ENCODE measurements at places on chromosomes 16 and 17.

DNA sequence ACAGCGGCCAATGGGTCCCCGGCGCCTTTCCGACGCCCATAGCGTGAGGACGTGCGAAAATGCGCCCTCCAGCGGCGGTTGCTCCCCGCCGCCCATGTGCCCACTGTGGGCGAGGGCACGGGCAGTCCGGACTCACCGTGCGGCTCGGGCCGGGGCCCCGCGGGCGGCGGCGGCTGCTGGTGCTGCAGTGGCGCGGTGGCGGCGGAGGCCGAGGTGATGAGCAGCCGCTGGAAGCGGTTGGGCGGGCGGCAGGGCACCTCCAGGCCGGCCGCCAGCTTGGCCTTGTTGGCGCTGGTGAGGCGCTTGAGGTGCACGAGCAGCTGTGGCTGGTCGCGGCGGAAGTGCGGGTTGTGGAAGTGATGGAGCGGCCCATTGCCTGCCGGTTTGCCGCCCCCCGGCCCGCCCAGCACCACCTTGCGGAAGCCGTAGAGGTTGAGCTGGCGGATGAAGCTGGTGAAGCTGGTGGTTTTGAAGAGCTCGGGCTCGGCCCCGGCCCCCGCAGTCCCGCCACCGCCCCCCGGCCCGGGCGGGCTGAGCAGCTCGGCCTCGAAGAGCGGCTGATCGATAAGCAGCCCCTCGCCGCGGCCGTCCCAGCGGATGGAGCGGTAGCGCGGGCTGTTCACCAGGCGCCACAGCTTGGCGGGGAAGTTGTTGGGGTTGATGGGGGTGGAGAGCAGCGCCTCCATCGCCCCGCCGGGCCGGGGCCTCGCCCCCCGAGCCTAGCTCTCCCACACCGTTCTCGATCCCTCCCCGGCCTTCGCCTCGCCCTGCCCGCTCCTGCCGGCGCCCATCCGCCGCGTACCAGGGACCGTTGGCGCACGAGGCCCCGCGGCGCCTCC lies at the start of gene HSF5:
Gene HSF5, minus strand, starts transcription at position 820 of the 839 bp plus-strand sequence. Its CDS starts 134 bp downstream, at position 686.
- no peak for DNase-seq

GRCh38 chr17:17103160-17103559 lies 60.9 kb downstream of the MPRIP start:
- no peak for DNase-seq

DNA sequence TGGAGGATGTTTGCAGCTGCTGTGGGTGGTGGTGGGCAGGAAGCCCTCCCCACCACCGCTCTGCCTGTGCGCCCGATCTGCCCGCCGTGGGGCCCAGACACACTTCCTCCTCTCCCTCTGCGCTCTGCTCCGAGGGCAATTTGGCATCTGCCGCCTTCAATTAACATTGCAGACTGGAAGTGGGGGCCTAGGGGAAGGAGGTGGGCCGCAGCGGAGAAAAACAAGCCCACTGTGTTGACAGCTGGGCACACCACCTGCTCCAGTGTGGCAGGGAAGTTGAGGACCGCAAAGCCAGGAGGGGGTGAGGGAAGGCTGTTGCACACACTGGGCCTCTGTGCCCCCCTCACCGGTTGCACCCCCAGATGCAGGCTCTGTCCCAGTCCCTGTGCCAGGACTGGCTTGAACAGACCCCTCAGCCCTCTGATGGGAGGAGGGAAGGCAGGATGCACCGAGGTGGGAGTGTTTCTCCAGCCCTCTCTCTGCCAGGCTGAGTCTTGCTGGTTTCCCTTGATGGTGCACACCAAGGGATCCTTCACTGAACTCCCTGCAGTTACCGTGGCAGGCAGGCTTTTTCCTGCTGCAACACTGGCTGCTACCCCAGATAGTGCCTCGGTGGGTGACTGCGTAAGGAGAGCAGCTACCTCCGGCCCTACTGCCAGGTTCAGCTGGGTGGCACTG lies 72.8 kb upstream of the MED9 start:
- no peak for DNase-seq

GRCh38 chr17:39114723-39115122 lies 36.7 kb downstream of the PLXDC1 start:
- DNase-seq = no peak

- DNase-seq = no peak
These were observed 63.0 kb downstream of the RMI2 start for GRCh38 chr16:11408216-11408615.

GRCh38 chr17:43573579-43574321 lies 27.6 kb upstream of the ETV4 start:
- DNase-seq = no peak

DNA sequence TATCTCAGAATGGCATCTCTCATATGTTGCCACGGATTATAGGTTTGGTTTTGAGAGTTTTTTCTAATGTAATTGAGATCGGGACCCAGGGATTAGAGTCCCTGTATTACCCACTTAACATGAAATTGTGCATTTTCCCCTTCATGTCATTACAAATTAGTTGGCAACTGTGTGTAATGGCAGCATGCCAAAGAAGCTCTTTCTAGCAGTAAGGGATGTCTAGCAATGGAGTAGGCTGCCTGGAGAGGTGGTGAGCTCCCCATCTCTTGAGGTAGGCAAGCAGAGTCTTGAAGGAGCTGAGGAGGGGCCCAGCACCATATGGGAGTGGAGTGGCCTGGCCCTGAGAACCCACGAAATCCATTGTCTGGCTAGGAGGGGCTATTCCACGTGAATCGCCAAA lies 10.0 kb upstream of the KATNB1 start:
- DNase-seq = no peak

DNA sequence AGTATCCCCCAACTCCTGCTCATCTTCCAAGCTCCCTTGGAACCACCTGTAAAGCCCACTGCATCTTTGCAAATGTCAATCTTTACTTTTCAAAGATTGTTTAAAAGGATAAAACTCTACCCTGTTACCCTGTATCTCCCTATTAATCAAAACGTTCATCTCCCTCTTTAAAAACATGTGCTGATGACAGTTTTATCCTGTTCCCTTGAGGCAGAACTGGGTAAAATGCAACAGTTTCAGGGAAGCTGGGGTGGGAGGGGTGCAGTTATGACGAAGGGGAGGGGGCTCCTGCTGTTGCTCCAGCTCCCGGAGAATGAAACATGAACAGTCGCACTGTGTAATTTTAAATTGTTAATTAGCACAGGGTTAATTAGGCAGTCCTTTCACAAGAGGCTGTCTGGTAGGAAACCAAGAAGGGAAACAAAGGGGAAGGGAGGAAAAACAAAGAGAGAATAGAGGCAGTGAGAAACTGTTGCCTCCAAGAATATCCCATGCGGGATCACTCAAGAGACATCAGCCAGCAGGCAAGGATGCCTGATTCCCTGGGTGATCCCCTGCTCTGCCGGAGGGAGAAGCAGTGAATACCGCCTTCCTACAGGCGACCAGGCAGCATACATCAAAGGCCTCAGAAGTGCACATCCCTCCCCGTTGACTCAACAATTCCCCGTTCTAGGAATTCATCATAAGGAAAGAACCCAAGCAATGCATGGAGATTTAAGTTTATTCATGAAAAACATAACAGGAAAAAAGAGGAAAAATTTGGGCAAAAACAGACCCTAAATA lies 84.2 kb downstream of the ZFHX3 start:
- no peak for DNase-seq

DNA sequence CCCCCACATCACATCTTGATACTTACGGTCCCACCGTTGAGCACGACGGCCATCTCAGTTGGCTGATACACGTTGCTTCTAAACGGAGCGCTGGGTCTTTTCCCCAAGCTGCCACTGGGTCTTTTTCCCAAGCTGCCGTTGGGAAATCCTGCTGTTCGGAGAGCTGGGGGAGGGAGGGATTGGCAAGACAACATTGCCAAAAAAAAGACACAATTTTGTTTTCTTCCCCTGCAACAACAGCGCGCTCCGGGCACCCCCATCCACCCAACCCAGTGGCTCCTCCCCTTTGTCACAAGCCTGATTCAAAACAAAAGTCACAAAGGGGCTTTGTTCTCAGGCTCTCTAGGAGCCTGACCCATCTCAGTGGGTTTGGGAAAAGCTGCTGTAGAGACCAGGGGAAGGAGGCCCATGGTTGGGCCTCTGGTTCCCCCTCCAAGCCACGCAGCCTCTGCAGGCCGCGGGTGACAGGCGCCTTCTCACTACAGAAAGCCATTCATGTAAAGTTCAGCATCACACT lies 22.8 kb downstream of the GPRC5B start:
- peak; percentile 92 for DNase-seq

DNA sequence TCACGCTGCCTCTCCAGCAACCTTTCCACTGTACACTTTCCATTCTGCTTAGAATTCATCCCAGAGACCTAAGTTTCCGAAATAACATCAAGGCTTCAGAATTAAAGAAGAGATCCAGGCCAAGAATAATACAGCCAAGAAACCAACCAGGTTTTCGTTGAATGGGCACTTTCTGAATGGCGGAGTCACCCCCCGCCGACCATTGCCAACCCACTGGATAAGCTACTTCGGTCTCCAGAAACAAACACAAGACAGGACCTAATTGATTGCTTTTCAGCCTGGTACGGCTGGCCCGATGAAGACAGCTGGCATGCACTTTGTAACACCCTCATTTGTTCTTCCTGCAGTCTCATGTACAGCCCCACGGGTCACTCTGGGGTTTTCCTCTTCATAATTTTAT lies 308.1 kb upstream of the ZFHX3 start:
- DNase-seq = no peak

- peak; percentile 6 for DNase-seq
These were observed 10.8 kb upstream of the SLC46A1 start for GRCh38 chr17:28416703-28417311.

GRCh38 chr16:85825326-85825725 lies 25.8 kb downstream of the COX4I1 start:
- no peak for DNase-seq

DNA sequence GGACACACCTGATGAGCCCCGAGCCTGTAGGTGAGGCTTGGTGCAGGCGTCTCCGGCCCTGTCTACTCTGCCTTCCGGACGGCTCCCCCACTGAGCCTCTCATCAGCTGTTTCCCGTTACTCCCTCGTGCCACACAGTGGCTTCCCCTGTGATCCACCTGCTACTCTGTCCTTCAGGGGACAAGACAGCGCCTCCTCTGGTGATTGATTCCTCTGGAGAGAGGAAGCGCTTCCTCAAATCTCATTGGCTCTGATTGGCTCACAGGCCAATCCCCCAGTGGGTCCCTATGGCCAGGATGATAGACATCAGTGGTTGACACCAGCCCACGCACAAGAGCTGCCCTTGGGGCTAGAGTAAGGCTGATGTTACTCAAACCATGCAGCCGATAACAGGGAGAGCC lies 24.0 kb downstream of the RNF213 start:
- no peak for DNase-seq

DNA sequence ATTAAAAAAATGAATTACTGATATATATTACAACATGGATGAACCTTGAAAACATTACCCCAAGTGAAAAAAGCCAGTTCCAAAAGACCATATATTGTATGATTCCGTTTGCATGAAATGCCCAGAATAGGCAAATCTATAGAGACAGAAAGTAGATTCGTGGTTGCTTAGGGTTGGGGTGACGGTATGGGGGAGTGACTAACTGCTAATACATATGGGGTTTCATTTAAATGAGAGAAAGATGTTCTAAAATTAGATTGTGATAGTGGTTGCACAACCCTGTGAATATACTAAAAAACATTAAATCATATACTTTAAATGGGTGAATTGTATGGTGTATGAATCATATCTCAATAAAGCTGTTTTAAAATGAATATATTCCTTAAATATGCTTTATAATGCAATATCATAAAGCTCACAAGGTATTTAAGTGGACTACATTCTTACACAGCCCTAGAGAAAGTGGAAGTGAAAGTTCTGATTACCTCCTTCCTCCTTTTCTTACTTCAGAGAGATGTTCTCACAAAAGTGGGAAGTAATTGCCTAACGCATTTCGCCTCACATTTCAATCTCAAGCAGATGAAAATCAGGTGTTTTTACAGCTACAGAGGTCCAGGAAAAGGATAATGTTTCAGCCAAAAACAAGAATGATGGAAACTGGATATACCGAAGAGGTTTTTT lies 142.7 kb upstream of the GNAO1 start:
- DNase-seq = no peak
